ENCODE measurements at places on chromosomes 1 and 21. TPM values are rescaled to one million over a fixed set of nuclear protein-coding genes. Genes with fewer than 3 reads are reported as not detected.

Gene TAS1R1
- not detected for total RNA-seq

Gene COL9A2
- total RNA-seq: 5.2 TPM

Gene ITLN2
- total RNA-seq: not detected

Gene SPOCD1
- 0.36 TPM for total RNA-seq

Gene XKR8
- total RNA-seq: 8.8 TPM

Gene C1orf115
- 0.52 TPM for total RNA-seq

Gene PADI3
- not detected for total RNA-seq

Gene PIK3R3
- 0.41 TPM for total RNA-seq

Gene ADGRB2
- total RNA-seq: 0.18 TPM

Gene MCOLN2
- 3.6 TPM for total RNA-seq

Gene FLG2
- total RNA-seq: 0.10 TPM

Gene SDE2
- 22.5 TPM for total RNA-seq

Gene KCNE2
- total RNA-seq: not detected

Gene TMEM183A
- total RNA-seq: 85.4 TPM

Gene GJA8
- not detected for total RNA-seq
